Thoracic aorta (tissue), 2 donors: ENCODE measurements at places on chromosomes 11 and 22. TPM values are rescaled to one million over a fixed set of nuclear protein-coding genes. Genes with fewer than 3 reads are reported as not detected.

DNA sequence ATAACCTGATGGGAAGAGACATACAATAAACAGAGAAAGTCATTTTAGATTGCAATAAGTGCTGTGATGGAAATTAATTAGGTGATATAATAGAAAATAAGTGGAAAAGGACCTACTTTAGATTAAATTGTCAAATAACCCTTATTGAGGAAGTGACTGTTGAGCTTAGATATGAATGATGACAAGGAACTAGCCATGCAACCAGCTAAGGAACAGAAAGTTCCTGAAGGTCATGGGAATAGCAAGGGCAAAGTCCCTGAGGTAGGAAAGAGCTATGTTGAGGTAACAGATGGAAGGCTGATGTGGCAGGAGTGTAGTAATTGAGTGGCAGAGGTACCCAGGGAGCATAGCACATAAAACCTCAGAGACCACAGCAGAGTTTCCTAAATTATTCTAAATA lies 135.2 kb downstream of the WNT11 start:
- no peaks in the 10 kb centered on the region for H3K27me3 ChIP-seq
- peaks cover 4% of the 10 kb centered on the region for H3K36me3 ChIP-seq
- no peak for DNase-seq
- no peak overlapping the region for H3K27ac ChIP-seq
- H3K4me3 ChIP-seq, result no peak overlapping the region

GRCh38 chr11:130092661-130093060 lies 23.0 kb downstream of the APLP2 start:
- H3K27me3 ChIP-seq, result no peaks in the 10 kb centered on the region
- H3K36me3 ChIP-seq, result no peaks in the 10 kb centered on the region
- H3K4me3 ChIP-seq, result no peak overlapping the region
- H3K4me1 ChIP-seq, result peaks cover 26% of the 10 kb centered on the region
- no peak overlapping the region for H3K27ac ChIP-seq

GRCh38 chr22:26658671-26659478 lies 1.5 kb downstream of the MIAT start:
- no peaks in the 10 kb centered on the region for H3K36me3 ChIP-seq
- peaks cover 22% of the 10 kb centered on the region for H3K4me1 ChIP-seq
- no peak overlapping the region for H3K27ac ChIP-seq
- DNase-seq, result peak; percentile 57
- H3K4me3 ChIP-seq, result peak overlapping the region; percentile 69
- peaks cover 7% of the 10 kb centered on the region for H3K27me3 ChIP-seq

DNA sequence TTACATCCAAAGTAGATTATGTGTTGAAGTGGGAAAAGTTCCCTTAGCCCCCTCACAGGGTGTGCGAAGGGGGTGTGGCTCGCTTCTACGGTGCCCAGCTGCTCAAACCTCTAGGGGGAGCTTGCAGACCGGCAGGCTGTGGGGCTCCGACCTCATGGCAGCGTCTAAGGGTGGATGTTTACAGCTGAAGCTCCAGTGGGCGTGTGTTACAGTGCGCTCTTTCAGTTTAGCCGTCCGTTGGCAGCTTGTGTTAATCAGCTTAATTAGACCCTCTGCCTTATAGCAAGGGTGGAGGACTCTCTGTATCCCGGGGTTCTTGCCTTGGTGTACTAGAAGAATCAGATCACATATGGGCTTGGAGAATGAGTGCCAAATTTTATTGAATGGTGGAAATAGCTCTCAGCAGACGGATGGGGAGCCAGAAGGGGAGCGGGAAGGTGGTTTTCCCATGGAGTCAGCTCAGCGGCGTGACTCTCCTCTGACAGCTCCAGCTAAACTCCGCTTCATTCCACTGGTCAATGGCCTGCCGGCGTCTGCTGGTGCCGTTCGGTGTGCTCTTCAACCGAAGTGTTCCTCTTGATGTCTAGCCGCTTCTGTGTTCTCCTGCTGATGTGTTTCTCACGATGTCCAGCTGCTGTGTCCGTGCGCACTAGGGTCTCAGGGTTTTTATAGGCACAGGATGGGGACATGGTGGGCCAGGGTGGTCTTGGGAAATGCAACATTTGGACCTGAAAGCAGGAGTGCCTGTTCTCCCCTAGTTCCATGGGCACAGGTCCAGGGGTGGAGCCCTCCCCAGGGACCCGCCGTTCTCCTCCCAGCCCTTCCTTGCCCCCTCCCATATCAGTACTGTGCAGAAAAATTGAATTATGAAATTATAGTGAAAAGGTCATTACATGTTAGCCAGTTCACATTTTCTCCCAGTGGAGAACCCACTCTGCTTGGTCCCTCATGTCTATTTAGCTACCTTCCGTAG lies 28.6 kb upstream of the OR10G7 start:
- H3K36me3 ChIP-seq, result no peaks in the 10 kb centered on the region
- no peak overlapping the region for H3K27ac ChIP-seq
- H3K4me3 ChIP-seq, result peak overlapping the region; percentile 18
- peaks cover 3% of the 10 kb centered on the region for H3K27me3 ChIP-seq
- H3K4me1 ChIP-seq, result no peaks in the 10 kb centered on the region

IGLL1 gene
- total RNA-seq, result not detected

DEUP1 gene
- total RNA-seq, result not detected
